ENCODE measurements at places on chromosomes 2 and 18.

DNA sequence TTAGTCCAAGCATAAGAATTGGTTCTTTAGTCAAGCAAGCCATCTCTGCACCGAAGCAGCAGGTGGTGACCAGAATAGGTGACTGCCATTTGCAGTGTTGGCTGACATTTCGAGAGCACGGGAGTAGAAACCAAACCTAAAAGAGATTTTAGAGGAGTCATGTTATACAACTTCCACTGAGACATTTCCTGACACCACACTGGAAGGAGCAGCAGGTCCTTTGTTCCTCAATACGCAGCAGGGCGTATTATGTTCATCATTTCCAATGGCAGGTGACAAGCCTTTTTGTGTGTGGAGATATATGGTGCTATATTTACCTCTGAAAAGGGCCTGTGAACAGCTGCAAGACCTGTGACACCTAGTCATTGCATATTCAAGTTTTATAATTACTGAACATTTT lies 418.8 kb upstream of the NETO1 start:
- no peak for DNase-seq

- peak; percentile 31 for DNase-seq
Measured at GRCh38 chr2:68251855-68252399, 405 bp downstream of the PPP3R1 start.

GRCh38 chr18:79070486-79070885 lies 1.3 kb downstream of the ATP9B start:
- DNase-seq = no peak

DNA sequence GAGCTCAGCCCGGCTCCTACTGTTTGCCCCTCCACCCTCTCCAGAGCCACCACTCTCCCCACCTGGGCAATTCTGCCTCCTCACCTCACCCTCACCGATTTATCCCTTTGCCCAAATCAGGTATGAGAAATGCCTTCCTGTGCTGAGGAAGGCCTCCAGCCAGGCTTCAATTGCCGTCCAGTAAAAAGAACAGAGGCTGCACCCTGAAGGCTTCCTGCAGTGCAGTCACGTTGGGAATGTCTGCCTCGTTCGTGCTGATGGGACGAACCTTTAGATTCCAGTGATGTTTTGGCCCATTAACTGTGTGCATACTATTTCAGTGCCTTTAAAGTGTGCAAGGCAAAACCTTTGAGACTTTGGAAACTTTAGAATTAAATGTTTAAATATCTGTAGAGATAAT lies 34.2 kb downstream of the ATP6V1C2 start:
- DNase-seq = no peak

GRCh38 chr2:45882707-45883602 lies 231.5 kb downstream of the PRKCE start:
- no peak for DNase-seq

- DNase-seq = no peak
Measured at GRCh38 chr2:145846982-145847381, 1327.1 kb upstream of the ZEB2 start.

- no peak for DNase-seq
Measured at GRCh38 chr2:168608796-168609195, 152.7 kb downstream of the CERS6 start.

DNA sequence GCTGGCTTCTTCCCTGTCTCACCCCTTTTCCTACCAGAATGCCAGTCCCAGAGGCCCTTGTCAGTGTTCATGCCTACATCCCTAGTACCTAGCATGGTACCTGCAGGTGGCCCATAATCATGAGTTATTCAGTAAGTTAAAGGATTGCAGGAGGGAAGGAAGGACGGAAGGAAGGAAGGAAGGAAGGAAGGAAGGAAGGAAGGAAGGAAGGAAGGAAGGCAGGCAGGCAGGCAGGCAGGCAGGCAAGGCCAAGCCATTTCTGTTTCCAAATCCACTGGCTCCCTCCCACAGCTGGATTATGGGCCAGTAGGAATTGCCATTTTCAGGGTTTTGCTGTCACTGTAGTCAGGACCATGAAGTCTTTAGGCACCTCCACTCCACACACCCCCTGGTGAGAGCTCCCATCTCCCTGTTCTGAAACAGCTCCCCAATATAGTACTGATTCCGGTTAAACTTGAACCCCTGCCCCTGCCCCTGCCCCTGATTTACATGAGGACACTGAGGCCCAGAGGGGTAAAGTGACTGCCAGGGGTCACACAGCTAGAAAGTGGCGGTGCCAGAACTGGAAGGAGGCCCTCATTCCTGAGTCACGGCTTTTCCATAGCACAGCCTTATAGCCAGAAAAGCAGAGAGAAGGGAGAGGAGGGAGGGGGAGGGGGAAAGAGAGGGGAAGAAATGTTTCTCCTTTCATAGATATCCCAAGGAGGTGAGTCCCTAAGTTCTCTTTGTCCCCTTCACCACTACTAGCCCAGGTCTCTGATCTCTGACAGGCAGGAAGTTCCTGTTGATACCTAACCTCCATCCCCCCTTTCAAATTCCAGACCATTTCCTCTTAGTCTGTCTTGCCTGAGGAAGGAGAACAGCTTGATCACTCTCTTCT lies 12.2 kb upstream of the TNS1 start:
- DNase-seq = no peak

- no peak for DNase-seq
Measured at GRCh38 chr2:96163415-96163767, 18.2 kb upstream of the DUSP2 start.

DNA sequence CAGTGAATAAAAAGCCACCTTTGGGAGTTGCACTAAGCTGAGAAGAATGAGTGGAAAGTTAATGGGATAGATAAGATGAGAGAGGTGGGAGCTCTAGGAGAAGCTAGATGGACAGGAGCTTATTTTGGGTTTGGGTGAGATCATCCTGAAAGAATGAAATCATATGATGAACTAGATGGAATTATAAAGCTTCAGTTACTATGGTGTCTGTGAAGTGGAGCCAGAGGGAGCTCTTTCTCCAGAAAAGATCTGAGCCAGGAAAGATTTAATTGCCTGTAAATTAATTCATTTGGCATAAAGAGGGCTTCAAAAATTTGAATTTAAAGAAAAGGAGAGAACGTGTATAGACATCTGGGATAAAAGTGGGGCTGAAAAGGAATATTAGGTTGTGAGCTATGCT lies 10.3 kb downstream of the DNAH6 start:
- DNase-seq = no peak

- DNase-seq = no peak
Measured at GRCh38 chr18:1958798-1959197, 612.5 kb downstream of the METTL4 start.

GRCh38 chr2:392926-393280 lies 105.0 kb upstream of the ALKAL2 start:
- no peak for DNase-seq

DNA sequence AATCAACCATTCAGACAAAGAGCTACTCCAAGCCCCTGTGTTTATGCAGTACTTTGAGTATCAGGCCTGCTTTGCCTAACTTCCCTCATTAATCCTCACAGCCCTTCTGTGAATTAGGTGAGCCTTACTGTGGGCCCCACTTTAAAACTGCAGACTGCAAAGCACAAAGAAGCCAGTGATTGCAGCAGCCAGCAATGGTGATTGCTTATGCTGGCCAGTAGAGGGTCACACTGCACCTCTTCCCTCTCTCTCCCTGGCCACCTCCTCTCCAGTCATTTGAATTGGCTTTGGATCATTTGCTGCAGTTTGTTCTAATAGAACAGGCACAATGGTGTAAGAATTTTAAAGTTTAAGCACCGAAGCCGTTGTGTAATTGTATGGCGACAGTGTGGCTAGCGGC lies 229.9 kb downstream of the AGPS start:
- DNase-seq = no peak

GRCh38 chr18:48542513-48543181 lies 3.8 kb downstream of the CTIF start:
- DNase-seq = no peak

GRCh38 chr2:12694990-12695774 lies 21.6 kb upstream of the TRIB2 start:
- no peak for DNase-seq

DNA sequence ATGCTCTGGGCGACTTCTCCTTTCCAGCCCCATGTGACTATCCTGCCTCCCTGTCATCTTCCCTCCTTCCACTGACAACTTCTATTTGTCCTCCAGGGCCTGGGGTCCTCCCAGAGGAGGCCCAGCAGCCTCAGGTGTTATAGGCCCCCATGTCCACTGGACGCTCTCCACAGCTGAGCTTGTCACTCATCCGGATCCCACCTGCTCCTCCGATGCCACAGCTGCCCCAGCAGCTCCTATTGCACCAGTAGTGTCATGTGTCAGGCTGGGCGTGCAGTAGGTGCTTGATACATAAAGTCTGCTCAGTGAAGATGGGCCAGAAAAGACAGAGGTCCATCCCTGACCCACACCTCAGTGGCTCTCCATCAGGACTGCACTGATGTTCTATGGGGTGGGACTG lies 305.7 kb upstream of the MYT1L start:
- DNase-seq = no peak

- no peak for DNase-seq
Measured at GRCh38 chr2:134609924-134610513, 108.8 kb downstream of the TMEM163 start.

GRCh38 chr2:16750175-16750924 lies 84.7 kb upstream of the CYRIA start:
- no peak for DNase-seq

All from activated T-helper 1 cell treated with anti-CD3 and anti-CD28 coated beads, Interleukin-2, amount 50 U/mL, for 16 hours (primary cell).